ELR (cell line): ENCODE measurements at places on chromosomes 5 and 9.

GRCh38 chr9:12838546-12838945 lies 63.7 kb downstream of the LURAP1L start:
- no peak for DNase-seq

GRCh38 chr9:126125177-126125576 lies 201.5 kb upstream of the MVB12B start:
- DNase-seq: no peak

- DNase-seq: no peak
These were observed 818.5 kb upstream of the SEMA6A start for GRCh38 chr5:117393125-117393524.

DNA sequence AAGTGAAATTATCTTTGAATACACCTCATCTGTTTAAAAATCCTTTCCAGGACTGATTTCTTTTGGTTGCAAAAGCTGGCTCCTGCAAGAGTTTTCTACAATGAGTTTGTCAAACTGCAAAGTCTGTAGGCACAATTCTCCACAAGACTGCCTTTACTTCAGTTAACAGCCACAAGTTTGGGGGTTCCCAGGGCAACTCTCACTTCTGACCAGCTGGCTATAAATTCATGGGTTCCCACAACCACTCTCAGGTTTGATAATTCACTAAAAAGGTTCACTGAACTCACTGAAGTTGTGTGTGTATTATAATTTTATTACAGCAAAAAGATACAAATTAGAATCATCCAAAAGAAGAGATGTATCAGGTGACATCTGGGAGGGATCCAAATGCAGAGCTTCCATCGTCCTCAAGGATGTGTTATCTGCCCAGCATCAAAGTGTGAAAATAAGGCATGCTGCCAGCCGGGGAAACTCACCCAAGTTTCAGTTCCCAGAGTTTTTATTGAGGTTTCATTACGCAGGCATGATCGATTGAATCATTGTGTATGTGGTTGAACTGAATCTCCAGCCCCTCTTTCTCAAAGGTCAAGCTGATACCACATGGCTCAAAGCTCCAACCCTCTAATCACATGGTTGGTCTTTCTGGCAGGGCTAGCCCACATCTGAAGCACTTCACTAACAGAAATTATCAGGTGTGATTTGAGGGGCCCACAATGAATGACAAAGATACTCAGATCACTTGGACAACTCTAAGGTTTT lies 19.0 kb upstream of the PSIP1 start:
- DNase-seq: no peak

DNA sequence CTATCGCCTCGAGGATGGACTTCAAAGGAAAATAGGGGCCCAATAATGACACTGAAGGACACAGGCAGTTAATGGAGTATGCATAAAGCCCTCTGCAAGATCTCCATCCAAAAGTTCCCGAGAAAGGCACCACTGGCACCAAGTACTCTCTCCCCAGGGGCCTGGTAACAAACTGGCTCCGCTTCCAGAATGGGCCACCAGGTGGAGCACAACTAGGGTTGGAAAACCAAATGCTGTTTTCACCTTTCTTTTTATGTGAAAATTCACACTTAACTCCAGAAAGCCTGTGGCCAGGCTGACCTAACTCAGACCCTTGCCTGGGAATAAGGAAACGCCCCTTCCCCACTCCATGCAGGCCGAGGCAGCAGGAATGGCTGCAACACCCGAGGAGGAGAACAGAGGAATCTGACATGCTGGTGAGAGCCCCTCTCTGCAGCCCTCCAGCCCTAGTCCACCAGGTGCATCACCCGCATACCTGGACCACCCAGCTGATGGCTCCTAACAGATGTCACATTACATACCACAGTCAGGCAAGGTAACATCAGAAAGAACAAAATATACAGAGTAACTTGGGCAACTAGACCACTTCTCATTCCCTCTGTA lies 42.8 kb downstream of the CAMSAP1 start:
- DNase-seq: peak; percentile 67

DNA sequence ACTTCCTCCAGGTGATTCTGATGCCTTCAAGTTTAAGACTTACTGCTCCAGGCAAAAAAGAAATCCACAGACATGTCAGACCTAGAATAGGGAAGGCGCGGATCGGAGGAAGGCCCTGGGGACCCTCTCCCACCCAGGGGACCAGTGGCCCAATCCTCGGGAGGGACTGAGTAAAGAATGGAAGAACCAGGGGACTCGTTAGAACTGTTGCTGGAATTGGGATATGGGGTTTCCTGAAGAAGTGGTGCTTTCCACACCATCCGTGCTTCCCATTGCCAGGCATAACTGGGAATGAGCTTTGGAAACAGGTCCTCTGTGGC lies 63.8 kb upstream of the SLC25A51 start:
- DNase-seq: no peak

DNA sequence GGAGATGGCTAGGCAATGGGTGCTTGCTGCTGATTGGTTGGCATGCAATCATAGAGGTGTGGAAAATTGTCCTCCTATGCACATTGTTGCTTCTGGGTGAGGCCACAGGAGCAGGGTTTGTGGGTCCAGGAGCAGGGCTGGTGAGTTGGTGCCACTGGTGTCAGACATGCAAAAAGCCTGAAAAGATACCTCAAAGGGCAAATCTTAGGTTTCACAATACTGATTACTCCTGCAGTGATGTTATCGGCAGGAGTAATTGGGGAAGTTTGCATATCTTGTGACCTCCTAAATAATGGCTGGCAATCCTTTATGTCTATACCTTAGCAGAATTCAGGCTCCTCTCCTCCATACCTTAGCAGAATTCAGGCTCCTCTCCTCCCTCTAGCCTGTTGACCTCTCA lies 25.2 kb downstream of the SLC25A48 start:
- DNase-seq: no peak

DNA sequence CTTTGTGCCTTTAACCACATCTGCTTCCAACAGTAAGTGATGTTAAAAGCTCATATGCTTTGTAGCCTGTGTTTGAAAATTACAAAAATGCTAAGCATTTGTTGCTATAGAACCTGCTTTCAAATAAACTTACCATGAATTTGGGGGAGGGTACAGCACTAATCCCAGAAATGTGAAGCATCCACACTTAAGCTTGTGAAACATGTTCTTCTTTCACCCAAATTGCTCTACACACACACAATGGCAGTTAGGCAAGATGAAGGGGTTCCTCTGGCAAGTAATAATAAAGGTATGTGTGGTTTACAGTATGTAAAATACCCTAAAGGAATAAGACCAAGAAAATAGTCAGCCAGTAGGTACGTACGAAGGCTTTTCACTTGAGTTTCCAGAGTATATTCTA lies 165.6 kb downstream of the SMARCA2 start:
- peak; percentile 3 for DNase-seq
